ENCODE measurements at places on chromosomes 7 and 10. TPM values are rescaled to one million over a fixed set of nuclear protein-coding genes. Genes with fewer than 3 reads are reported as not detected.

Gene SLC26A5
- not detected for polyA plus RNA-seq

Gene FKBP6
- polyA plus RNA-seq, result 0.10 TPM

Gene PIK3AP1
- polyA plus RNA-seq, result 1.9 TPM

Gene TMEM236
- polyA plus RNA-seq, result 0.08 TPM

Gene KIF5B
- 91.7 TPM for polyA plus RNA-seq

Gene TRIM56
- 9.4 TPM for polyA plus RNA-seq

Gene LLCFC1
- polyA plus RNA-seq, result not detected

Gene ZNF727
- not detected for polyA plus RNA-seq

Gene SFTPD
- polyA plus RNA-seq, result 1.2 TPM

Gene SKIDA1
- 0.15 TPM for polyA plus RNA-seq

Gene NME8
- polyA plus RNA-seq, result not detected

Gene GRM3
- not detected for polyA plus RNA-seq

Gene AMPH
- polyA plus RNA-seq, result 2.5 TPM

Gene ZSCAN21
- polyA plus RNA-seq, result 10.3 TPM

Gene CPA2
- 2.8 TPM for polyA plus RNA-seq

Gene POM121
- 7.6 TPM for polyA plus RNA-seq

Gene NEURL1
- 0.51 TPM for polyA plus RNA-seq

Gene CXCL12
- 637 TPM for polyA plus RNA-seq

Gene ASZ1
- polyA plus RNA-seq, result not detected

Gene ITIH2
- polyA plus RNA-seq, result not detected

Gene RADIL
- polyA plus RNA-seq, result 15.0 TPM

Gene RAMP3
- polyA plus RNA-seq, result 5.0 TPM

Gene SAMD9
- 3.9 TPM for polyA plus RNA-seq

Gene NODAL
- 0.13 TPM for polyA plus RNA-seq

Gene C7orf25
- polyA plus RNA-seq, result 5.0 TPM

Gene TAS2R3
- polyA plus RNA-seq, result 0.15 TPM

Gene OR6V1
- not detected for polyA plus RNA-seq

Gene NEBL
- polyA plus RNA-seq, result 0.25 TPM

Gene PDE6C
- polyA plus RNA-seq, result not detected

Gene PKD2L1
- 0.87 TPM for polyA plus RNA-seq

Gene SNCG
- polyA plus RNA-seq, result 74.0 TPM

Gene ESYT2
- polyA plus RNA-seq, result 69.1 TPM

Data from aorta (tissue), 5 donors.